ENCODE measurements at places on chromosomes 12 and 14.
A peak's percentile ranks its signal among the peaks of the same experiment; 100 is the strongest.

DNA sequence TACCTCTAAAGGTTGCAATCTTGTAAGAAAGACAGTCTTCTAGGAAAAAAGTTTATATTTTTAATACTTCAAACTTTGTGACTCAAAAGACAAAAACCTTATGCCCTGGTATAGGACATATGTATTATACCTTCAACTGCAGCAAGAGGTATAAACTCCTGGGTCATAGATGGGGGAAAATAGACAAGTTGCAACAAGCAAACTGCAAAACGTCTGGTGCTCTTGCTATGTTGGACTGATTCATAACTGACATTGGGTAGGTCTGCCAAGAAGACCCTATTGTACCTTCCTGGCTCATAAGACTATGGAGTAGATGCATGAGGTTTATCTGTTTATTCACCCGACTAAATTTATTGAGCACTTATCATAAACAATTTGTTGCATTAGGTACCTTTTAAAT is 40.9 kb downstream of the BEST3 start:
- DNase-seq, result no peak

- no peak for DNase-seq
Observed at GRCh38 chr14:96727073-96727472, 70.1 kb upstream of the VRK1 start.

DNA sequence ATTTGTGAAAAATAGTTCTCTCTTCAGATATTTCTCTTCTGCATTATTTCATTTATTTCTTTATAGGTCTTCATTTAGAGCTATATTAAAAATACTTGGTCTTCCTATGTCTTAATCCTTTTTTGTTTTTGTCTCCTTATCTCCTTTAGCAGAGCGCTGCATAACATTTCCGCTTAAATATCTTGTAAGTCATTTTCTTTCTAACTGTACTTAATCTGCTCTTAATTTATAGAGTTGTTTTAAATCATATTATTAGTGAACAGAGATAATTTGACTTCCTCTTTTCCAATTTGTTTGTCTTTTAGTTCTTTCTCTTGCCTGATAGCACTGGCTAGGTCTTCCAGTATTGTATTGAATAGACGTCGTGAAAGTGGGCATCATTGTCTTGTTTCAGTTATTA is 18.0 kb downstream of the LUM start:
- DNase-seq, result no peak

DNA sequence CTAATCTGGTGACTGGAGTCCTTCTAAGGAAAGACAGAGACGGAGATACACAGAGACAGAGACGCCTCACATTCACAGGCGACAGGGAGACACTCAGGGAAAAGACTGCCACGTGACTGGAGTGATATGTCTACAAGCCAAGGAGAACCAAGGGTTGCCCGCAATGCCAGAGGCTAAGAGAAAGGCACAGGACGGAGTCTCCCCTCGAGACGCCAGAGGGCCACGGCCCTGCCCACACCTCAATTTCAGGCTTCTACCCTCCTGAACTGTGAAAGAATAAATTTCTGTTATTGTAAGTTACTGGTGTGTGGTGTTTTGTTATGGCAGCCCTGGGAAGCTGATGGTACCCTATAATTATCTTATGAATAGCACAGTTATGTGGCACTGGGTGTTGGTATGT is 11.6 kb upstream of the RAN start:
- DNase-seq, result no peak

DNA sequence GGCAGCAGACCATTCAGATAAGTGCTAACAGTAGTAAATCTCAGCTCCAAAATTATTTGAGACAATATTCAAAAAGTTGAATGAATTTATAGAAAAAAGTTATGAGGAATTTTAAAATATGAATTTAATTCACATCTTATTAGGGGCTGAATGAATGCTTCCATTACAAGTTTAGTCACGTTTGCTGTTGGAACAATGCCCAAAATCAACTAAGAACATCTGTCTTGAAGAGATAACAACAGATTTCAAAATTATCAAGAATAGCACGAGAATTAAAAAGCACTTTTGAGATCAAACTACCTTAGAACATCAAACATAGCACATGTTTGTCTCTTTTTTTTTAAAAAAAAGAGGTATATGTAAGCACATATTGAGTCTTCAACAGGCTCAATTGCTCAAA is 115.4 kb upstream of the PPFIA2 start:
- DNase-seq, result no peak

GRCh38 chr14:94050231-94050880 is 24.2 kb downstream of the OTUB2 start:
- DNase-seq, result no peak

DNA sequence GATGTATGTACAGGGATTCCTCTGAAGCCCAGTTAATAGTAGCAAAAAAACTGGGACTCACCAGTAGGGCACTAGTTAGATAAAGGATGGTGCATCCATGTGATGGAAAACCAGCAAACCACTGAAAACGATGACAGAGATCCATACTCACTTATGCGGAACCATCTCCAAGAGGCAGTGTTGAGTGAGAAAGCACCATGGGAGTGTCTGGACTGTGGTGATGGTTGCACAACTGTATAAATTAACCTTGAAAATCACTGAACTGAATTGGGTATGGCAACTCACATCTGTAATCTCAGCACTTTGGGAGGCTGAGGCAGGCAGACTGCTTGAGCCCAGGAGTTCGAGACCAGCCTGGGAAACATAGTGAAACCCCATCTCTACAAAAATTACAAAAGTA is 53.6 kb upstream of the ZFP36L1 start:
- no peak for DNase-seq

DNA sequence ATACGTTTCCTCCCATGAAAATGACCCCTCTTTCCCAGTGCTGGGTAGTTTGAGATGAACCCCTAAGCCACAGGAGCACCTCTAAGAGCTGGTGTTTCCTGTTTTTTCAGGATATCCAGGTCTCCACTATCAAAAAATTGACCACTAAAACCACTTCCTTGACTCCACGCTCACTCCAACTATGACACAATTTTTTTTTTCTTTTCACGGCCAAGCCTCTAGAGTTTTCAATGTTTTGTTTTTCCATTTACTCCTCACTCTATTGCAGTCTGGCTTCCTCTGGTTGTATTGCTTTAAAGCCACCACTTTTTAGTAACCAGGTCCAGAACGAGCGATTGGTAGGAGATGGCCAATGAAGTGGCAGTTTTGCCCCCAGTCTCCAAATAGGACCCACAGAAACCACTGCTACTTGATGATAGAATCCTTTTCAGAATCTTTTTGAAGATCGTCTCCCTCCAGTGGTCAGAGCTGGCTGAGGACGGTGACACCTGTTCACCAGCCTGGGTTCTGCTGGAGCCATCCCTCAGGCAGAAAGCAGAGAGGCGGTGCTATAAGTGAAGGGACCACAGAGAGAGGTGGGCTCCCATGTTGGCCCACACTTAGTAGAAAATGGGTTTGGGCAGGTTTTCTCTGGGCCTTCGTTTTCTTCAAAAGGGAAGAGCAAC is 454.4 kb downstream of the VRK1 start:
- DNase-seq, result no peak

DNA sequence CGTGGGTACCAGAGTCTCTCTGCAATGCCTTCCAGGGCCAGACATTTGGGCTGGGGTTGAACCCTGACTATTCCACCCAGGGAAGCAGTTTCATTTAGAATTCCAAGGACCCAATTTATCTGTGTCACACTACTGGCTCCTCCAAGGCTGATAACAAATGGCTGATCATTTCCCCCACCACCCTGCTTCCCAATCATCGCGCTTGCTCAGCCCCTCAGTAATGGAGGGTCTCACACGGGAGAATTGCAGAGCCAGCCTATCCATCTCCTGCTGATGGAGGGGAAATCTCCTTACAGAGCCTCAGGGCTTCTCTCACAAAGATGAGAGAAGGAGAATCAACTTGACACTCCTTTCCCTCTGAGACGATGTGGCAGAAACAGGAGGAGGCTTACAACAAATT is 78.4 kb upstream of the WSCD2 start:
- DNase-seq, result no peak

DNA sequence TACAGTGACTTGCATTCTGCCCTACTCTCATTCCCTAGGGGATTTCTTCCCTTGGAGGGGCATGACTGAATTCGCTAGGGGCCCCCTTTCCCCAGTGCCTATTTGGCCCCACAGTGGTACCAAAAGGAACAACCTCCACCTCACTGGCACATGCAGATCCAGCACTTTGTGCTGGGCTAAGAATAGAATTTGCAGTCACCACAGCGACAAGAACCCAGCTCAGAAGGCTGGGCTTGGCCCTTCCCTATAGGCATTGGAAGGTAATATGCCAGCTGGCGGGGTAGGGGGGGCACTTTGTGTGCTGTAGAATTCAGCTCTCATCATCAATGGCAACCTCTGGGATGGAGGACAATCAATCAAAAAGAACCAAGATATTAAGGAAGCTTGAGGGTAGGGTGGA is 13.9 kb downstream of the BAZ2A start:
- no peak for DNase-seq

DNA sequence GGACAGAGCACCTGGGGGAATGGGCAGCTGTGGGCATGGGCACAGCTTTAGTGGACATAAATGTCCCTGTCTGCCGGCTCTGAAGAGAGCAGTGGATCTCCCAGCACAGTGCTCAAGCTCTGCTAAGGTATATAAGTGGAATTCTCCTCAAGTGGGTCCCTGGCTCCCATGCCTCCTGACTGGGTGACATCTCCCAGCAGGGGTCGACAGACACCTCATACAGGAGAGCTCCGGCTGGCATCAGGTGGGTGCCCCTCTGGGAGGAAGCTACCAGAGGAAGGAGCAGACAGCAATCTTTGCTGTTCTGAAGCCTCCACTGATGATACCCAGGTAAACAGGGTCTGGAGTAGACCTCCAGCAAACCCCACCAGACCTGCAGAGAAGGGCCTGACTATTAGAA is 25.0 kb upstream of the NUAK1 start:
- DNase-seq, result no peak

- DNase-seq, result no peak
Observed at GRCh38 chr14:54629635-54630360, 62.9 kb downstream of the SAMD4A start.

DNA sequence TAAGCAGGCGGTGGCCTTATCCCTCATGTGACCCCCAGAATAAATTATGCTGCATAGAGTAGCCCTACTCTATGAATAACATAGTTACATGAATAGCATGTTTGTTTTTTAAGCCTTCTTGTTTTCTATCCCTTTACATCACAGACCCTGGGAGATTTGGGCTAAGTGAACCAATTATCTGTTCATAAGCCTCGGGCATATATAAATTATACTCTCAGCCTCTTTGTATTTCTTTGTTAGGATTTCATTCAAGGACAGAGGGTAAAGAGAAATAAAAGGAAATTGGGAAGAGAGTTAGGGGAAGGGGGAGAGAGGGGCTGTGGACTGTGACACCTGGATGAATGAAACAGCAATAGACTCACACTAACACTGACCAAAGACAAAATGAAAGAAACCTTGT is 35.3 kb upstream of the RTRAF start:
- no peak for DNase-seq

- DNase-seq, result peak; percentile 51
Observed at GRCh38 chr12:6927379-6928021, at the start of gene ATN1. Gene ATN1 (plus strand): TSS chr12:6927959. CDS start chr12:6934002, 6,043 bp downstream.

- no peak for DNase-seq
Observed at GRCh38 chr12:108620236-108620879, 13.3 kb downstream of the SELPLG start.

GRCh38 chr14:77063571-77064171 is 34.4 kb upstream of the CIPC start:
- DNase-seq, result peak; percentile 52

- DNase-seq, result no peak
Observed at GRCh38 chr12:47773858-47774580, 981 bp downstream of the SLC48A1 start.

DNA sequence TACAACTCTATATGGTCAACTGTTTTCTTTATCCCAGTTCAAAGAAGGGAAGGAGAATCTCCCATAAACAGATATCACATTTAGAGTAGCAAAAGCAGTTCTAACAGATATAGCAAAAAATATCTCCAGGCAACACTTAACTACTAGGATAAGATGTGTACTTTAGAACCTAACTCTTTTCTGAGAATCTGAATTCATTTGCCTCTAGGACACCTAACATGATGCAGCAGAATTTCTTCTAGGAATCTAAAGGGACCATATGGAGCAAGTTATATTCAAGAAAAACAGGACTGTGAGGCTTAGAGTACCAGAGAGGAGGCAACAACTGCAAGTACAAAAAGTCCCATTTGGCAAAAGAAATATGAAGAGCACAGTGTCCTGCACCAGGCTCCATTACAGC is 24.4 kb upstream of the CAPRIN2 start:
- DNase-seq, result no peak

GRCh38 chr14:66662374-66662773 is 154.4 kb downstream of the GPHN start:
- DNase-seq, result no peak

DNA sequence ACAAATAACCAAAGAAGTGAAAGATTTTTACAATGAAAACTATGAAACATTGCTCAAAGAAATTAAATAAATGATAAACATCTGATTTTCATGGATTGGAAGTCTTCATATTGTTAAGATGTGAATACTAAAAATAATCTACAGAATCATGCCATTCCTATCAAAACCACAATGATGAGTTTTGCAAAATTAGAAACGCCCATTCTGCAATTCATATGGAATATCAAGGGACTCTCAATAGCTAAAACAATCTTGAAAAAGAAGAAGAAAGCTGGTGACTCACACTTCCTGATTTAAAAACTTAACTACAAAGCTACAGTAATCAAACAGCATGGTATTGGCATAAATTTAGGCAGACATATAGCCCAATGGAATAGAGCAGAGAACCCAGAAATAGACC is 40.2 kb upstream of the CCT2 start:
- DNase-seq, result no peak

- DNase-seq, result no peak
Observed at GRCh38 chr12:59733200-59733599, 137.4 kb downstream of the SLC16A7 start.

DNA sequence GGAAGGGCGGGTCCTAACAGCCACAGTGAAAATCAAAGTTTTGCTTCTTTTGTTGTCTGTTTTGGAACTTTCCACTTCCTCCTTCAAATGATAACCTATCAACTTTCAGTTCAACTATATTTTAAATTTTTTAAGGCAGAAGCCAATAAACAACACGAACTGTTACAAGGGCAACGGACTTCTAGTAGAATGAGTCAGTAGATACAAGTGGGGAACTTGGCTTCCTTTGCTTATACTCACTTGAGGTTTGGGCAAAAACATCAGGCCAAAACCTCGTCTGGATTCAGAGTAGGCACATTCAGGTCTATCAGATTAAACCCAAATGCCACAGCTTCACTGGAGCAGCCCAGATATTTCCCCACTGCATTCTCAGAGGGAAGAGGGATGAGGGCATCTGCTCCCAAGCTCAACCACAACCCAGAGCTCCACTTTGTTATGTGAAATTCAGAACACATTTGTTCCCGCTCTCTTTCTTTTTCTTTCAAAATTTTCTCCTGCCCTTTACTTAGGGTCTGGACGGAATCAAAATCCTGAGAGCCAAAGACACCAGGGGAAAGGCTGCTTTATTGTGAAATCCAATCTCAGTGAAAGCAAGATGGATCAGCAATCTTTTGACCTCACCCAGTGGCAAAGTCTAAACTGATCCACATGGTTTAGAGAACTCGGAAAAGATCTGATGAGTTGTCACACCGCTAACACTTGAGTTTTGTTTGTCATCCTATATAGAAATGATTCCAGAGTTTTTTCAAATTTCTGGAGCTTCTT is 152.5 kb upstream of the BTG1 start:
- no peak for DNase-seq

- DNase-seq, result no peak
Observed at GRCh38 chr12:102993537-102993936, 36.1 kb downstream of the ASCL1 start.
